ENCODE measurements at places on chromosomes 3 and 15.

DNA sequence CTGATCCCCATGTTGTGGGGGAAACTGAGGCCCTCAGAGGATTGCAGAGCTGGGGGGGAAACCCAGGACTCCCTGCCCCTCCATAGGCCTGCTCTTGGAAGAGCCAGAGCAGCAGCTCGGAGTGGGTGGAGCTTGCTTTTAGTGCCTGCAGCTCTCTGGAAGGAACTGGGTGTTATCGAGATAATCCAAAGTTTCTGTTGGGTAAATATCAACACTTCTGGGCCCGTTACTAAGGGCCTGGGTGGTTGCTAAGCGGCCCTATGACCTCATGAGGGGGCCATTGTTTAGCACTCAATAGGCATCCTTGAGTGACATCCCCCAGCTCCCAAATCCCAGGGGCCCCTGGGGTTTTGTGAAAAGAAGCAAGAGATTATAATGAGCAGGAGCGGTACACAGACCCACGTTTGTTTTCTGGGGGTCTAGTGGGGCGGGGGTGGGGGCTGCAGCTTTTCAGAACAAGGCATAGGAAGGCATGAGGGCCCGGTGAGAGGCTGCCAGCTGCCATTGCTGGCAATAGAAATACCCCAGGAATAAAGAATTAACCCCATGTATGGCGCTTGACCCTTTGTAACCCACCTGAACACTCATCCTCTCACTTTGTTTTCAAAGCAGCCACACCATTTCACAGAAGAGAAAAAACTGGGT, 48.3 kb upstream of the ATP2B2 start:
- DNase-seq: no peak

GRCh38 chr15:69929905-69930630, 167.6 kb downstream of the TLE3 start:
- no peak for DNase-seq

GRCh38 chr3:151520105-151520504, 59.2 kb upstream of the IGSF10 start:
- no peak for DNase-seq

GRCh38 chr3:149968216-149968615, 2.5 kb downstream of the PFN2 start:
- DNase-seq: no peak

- no peak for DNase-seq
These were observed 193.8 kb downstream of the SCAPER start for GRCh38 chr15:76711351-76711827.

DNA sequence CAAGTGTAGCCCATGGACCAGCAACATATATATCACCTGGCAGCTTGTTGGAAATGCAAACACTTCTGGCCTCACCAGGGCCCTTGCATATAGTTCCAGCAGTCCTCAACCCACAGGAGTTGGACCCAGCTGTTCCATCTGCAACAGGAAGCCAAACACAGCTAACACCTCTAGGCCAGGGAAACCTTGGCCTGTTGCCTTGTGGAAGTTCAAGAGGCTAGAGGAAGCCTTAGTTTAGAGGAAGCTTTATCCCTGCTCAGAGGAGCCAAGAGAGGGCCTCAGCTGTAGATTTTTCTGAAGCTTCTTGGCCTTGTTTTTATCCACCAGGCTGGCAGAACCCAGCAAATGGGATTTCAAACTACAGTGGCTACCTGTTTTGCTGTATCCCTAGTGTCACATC, 11.4 kb downstream of the FHIT start:
- no peak for DNase-seq

DNA sequence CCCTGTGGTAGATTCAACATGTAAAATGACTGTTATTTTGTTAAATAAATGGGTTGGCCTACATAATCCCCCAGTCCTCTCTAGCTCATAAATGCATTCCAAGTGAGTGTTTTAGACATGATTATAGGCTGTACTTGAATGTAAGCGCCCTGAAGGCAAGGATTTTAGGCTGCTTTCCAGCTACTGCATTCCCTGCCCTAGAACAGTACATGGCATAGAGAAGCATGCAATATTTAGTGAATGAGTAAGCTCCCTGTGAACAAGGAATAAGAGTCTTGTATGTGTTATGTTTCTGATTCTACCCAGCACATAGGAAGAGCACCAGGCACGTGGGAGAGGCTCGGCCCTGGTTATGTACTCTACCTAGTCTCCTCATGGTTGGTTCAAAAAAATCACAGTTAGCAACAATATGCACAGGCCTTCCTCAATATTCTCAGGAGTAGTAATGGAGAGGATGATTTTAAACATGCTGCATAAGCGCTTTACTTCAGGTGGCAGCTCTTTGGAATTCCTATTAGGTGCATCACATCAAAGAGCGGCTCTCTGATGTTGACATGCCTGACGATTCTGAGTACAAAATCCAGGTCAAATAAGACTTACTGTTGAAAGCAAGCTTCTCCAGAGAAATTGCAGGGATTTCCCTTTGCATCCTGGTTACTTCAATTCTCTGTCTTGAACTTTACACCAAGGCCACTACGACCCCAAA, 456.6 kb downstream of the MAGI1 start:
- no peak for DNase-seq

DNA sequence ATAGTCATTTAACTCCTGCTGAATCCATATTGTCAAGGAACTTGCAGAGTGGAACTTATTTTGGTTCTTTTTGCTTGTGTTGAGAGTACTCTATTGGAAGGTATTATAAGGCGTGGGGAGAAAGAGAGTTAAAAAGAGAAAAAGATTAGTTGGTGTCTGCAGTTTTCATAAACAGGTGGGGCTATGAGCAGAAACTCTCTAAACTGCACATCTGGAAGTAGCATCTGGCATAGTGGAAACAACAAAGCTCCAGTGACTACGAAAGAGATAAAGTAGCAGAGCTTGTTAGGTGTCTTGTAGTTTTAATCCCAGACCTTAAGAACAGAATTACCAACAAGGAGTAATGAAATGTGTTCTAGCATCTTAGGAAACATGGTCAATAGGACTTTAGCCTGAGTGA, 148.8 kb upstream of the SGO1 start:
- DNase-seq: no peak

DNA sequence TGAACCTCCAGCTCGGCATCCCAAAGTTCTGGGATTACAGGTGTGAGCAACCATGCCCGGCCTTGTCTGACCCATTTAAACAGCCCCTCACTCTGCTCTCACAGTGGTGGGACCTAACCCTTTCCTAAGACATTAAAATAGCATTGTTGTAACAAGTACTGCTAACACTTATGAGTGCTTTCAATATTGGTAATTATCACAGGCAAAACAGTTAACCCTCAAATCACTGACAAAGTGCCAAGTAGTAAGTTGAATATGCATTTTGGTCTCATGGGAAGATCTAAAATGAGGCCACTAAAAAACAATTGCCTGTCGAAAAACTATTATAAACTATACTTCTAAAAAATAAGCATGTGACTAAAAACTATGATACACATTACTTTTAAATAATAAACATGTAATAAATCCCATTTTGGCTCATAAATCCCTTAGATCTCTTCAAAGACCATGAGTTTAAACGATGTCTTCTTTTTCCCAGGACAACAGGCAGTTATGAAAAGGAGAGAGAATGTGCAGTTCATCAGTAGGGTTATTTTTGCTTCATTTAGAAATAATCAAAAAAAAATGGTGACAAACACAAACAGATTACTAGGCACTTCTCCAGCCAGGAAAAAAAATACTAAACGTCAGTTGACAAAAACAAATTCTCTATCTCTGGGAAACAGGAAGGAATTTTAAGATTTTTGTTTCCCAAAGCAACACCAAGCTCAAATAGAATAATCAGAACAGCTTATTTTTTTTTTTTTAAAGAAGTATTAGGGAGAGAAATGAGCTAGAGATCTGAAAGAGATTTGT, 95.4 kb downstream of the RFTN1 start:
- no peak for DNase-seq

DNA sequence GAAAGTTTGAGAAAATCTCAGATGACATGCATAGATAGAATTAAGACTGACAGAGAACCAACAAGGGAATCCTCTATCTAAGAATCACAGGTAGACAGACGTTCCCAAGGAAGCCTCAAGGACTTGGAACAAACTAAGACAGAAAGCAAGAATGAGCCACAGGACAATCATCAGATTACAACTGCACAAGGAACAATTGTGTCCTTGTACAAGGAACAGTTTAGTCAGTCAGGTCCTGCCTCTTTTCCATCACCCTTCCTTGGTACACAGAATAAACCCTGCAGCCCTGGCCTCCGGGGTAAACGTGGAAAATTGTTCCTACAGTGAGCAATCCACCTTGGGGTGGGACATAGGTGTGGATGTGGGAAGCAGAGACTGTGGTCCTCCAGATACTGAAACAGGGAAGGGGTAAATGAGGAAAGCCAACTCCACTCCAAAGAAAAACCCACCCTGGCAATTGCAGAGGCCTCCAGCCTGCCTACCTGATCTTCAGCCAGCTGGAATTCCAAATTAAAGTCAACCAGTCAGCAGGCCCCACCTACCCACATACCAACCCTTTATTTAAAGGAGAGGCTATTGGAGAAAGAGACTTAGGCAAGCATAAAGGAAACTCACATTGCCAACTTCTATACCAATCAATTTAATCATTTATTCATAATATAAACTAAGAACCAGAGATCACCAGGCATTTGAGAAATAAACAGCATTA, 73.4 kb downstream of the ULK4 start:
- no peak for DNase-seq

DNA sequence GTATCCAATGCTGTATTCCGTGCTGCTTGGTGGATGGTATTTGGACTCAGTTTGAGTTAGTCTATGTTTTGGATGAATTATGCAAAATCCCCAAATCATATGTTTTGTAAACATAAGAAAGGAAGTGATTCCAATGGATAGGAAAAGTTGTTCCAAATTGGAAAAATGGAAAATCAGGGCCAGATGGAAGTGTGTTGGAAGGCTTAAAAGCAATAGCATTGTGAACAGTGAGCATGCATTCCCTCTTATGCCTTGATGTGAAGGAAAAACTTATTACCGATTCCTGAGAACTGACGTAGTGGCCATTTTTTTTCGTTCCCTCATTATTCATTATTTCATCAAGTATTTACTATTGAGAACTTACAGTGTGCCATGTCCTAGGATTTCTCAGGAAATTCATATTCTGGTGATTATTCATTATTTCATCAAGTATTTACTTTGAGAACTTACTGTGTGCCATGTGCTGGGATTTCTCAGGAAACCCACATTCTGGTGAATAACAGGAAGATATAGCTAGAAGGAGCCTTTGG, 144.1 kb upstream of the TPRG1 start:
- no peak for DNase-seq

GRCh38 chr15:80932513-80932815, 57.2 kb downstream of the MESD start:
- no peak for DNase-seq

DNA sequence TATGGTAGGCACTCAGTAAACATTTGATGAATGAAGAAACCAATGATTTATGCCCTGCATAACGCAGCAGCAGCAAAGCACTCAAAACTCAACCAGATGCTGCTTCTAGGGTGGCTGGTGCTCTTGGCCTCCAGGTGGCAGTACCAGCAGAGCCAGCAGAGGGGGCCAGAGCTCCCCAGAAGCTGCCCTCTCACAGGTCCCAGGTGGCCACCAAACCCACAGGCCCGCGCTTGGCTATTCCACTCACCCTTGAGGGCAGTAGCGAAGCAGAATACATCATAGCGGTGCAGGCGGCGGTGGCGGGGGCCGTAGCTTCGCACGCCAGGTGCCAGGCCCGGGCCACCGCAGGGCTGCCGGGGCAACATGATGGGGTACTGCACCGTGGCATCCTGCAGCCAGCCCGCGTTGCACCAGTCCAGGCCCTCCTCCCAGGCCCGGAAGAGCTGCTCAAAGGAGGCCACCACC, 16.6 kb downstream of the HAPLN3 start:
- no peak for DNase-seq

GRCh38 chr3:109225516-109225915, 89.0 kb downstream of the C3orf85 start:
- no peak for DNase-seq

GRCh38 chr3:43863966-43864933, 173.5 kb downstream of the ABHD5 start:
- DNase-seq: no peak

DNA sequence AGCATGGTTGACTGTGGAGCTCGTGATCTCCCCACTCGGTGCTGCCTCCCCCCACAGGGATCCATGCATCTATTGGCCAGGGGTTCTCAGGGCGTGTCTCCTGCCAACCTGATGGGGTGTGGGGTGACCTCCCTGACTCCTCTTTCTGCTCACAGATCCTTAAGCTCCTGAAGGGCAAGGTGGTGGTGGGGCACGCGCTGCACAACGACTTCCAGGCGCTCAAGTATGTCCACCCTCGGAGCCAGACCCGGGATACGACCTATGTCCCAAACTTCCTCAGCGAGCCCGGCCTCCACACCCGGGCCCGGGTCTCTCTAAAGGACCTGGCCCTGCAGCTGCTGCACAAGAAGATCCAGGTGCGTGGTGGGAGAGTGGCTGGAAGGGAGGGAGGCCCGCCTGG, 7.9 kb downstream of the AEN start:
- no peak for DNase-seq

GRCh38 chr3:44924457-44925084, 50.2 kb downstream of the TGM4 start:
- DNase-seq: no peak

DNA sequence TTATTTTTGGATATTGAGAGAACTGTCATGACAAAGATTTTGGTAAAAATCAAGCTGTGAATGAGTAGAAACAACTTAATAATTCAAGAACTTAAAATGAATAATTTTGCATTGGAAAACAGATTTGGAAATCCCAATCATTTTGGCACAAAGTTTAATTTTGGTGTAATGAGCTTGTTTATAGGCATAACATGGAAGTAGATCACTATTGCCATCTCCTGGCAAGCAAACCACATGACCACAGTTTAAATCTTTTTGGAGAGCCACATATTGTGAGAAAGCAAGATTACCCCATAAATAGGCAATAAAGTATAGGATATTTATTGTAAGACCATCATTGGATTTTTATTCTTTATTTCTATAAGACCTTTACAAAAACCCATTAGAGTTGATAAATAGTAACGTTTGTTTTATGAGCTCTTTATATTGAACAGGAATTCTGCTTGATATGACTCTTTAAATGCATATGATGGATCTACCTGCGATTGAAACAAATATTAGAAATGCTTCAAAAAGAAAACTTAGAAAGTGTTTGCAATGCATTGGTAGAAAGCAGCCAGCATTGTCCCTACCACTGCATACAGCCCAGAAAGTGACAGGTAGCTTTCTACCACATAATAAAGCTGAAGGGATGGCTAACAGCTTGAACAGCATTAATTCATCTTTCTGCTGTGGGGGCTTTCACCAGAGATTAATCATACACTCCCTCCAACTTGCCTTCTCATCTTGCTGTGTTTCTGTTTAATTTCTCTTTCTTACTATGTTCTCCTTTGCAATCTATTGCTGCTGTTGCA, 766.8 kb downstream of the TBL1XR1 start:
- no peak for DNase-seq

GRCh38 chr3:101383156-101383575, 62.8 kb upstream of the IMPG2 start:
- no peak for DNase-seq

DNA sequence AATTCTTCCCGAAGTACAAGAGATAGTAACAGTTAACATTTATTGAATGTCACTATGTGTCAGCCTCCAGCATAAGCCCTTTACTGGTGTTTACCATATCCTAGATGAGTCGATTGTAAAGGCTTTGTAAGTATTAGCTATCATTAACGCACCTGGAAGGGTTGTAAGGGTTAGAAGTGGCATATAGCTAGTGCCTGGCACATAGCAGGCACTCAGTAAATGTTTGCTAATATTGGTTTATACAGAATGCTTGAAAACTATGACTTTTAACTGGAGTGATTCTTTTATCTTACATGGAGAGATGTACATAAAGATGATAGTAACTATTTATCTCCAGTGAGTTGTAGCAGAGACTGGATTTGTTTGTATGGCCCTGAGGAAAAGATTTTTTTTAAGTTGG, 46.3 kb upstream of the ATP11B start:
- no peak for DNase-seq
